ENCODE measurements at places on chromosomes 12 and 14. TPM values are rescaled to one million over a fixed set of nuclear protein-coding genes. Genes with fewer than 3 reads are reported as not detected.

NRIP2 gene
- not detected for total RNA-seq

GRCh38 chr12:27279826-27280225, 35.7 kb downstream of the STK38L start:
- no peaks in the 10 kb centered on the region for H3K27me3 ChIP-seq
- DNase-seq = no peak
- peaks cover 10% of the 10 kb centered on the region for H3K4me1 ChIP-seq
- H3K36me3 ChIP-seq = peaks cover 3% of the 10 kb centered on the region
- H3K4me3 ChIP-seq = no peak overlapping the region

KLRK1 gene
- total RNA-seq = 0.12 TPM

GRCh38 chr12:95385246-95386035, 88.5 kb upstream of the METAP2 start:
- peaks cover 3% of the 10 kb centered on the region for H3K4me1 ChIP-seq
- no peaks in the 10 kb centered on the region for H3K36me3 ChIP-seq
- H3K27ac ChIP-seq = no peak overlapping the region

- no peaks in the 10 kb centered on the region for H3K36me3 ChIP-seq
- H3K4me3 ChIP-seq = no peak overlapping the region
- H3K27me3 ChIP-seq = peaks cover 15% of the 10 kb centered on the region
- peaks cover 15% of the 10 kb centered on the region for H3K4me1 ChIP-seq
Measured at GRCh38 chr12:49901026-49901425, 2.7 kb downstream of the FAIM2 start.

BICDL1 gene
- 65.9 TPM for total RNA-seq

GRCh38 chr12:42144158-42144407, 591 bp downstream of the GXYLT1 start:
- peak overlapping the region; percentile 90 for H3K4me3 ChIP-seq
- no peaks in the 10 kb centered on the region for H3K36me3 ChIP-seq
- H3K4me1 ChIP-seq = peaks cover 39% of the 10 kb centered on the region
- DNase-seq = no peak
- peaks cover 2% of the 10 kb centered on the region for H3K27me3 ChIP-seq

DNA sequence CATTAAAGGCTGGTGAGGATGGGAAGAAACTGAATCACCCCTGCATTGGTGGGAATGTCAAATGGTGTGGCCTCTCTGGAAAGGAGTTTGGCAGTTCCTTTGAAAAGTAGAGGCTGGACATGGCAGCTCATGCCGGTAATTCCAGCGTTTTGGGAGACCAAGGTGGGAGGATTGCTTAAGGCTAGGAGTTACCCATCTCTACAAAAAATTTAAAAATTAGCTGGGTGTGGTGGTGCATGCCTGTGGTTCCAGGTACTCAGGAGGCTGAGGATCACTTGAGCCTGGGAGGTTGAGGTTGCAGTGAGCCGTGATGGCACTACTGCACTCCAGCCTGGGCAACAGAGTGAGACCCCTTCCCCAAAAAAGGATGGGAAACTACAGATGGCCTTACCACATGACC, 93.7 kb downstream of the RIN3 start:
- H3K27me3 ChIP-seq = no peaks in the 10 kb centered on the region
- H3K4me3 ChIP-seq = no peak overlapping the region
- no peak overlapping the region for H3K27ac ChIP-seq
- peaks cover 38% of the 10 kb centered on the region for H3K4me1 ChIP-seq
- DNase-seq = no peak
- H3K36me3 ChIP-seq = peaks cover 12% of the 10 kb centered on the region

- H3K36me3 ChIP-seq = peaks cover 4% of the 10 kb centered on the region
- H3K27ac ChIP-seq = no peak overlapping the region
- no peak for DNase-seq
- H3K27me3 ChIP-seq = no peaks in the 10 kb centered on the region
- H3K4me1 ChIP-seq = no peaks in the 10 kb centered on the region
Measured at GRCh38 chr12:124413401-124413800, 118.5 kb downstream of the RFLNA start.

Data from activated CD4-positive, alpha-beta T cell treated with anti-CD3 and anti-CD28 coated beads, Interleukin-2, amount 10 ng/mL, durations not matched to agents 7 days and 5 days (primary cell).